ENCODE measurements at places on chromosomes 13 and 19.

DNA sequence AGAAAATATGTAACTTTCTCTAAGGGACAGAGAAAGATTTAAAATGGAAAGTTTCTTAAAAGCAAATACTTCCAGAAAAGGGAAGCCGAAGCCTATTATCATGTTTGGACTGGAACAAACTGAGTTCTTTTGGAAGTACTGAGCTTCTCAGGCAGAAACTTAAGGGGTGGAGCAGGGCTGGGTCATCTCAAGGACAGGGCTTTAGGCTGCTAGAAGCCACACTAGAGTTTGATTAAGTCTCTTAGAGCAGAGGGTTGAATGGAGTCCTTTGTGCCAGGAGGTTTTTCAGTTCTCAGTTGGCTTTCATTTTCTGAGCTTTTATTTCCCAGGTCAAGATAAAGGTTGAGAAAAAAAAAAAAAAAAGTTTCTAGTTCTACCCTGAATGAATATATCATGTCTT is 432.7 kb downstream of the SLITRK5 start:
- DNase-seq = no peak

- DNase-seq = no peak
These were observed 10.8 kb downstream of the PAK4 start for GRCh38 chr19:39136225-39136940.

GRCh38 chr19:35766571-35767104 is 8.7 kb downstream of the PROSER3 start:
- no peak for DNase-seq

- DNase-seq = no peak
These were observed 15.2 kb downstream of the SUGP1 start for GRCh38 chr19:19305066-19305465.

DNA sequence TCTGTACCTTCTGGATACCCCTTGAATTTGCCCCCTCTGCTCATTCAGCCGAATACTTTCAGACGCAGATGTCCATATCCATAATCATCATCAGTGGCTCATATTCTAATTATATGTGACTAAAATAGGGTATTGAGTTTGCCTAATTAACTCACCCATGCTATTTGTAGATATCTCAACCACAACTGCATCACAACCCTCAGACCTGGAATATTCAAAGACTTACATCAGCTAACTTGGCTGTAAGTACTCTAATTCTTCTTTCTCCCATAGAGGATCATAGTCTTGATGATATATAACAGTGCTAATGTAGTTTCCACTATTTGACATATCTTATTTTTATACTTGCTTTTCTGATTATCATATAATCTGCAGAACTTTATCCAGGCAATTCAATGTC is 35.8 kb downstream of the RXFP2 start:
- no peak for DNase-seq

GRCh38 chr19:50500060-50500752 is 10.8 kb downstream of the JOSD2 start:
- DNase-seq = no peak

DNA sequence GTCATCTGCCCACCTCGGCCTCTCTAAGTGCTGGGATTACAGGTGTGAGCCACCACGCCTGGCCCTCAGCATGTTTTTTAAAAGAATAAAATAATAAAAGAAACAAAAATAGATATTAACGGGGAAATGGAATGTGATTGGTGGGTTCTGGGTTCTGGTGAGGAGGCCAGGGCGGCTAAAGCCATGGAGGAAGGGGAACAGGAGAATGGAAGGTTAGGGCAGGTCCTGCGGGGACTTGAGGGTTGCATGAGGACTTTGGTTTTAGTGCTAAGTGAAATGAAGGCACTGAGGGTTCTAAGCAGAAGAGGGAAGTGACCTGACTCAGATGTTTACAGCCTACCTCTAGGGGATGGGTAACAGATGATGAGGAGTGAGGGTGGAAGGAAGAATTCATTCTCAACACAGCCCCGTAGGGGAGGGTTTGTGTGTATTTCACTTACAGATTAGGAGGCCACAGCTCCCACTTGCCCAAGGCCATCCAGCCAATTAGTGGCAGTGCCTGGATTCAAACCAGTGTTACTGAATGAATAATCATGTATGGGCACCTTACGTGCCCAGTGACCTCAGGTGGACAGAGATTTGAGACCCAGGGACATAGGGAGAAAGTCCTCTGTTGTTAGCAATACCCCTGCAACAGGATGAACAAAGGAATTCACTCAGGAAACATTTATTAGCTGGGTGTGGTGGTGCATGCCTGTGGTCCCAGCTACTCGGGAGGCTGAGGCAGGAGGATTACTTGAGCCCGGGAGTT is 6.7 kb upstream of the MRPL4 start:
- no peak for DNase-seq

Measured in activated naive CD4-positive, alpha-beta T cell (primary cell).